ENCODE measurements at places on chromosomes 16 and 17.

DNA sequence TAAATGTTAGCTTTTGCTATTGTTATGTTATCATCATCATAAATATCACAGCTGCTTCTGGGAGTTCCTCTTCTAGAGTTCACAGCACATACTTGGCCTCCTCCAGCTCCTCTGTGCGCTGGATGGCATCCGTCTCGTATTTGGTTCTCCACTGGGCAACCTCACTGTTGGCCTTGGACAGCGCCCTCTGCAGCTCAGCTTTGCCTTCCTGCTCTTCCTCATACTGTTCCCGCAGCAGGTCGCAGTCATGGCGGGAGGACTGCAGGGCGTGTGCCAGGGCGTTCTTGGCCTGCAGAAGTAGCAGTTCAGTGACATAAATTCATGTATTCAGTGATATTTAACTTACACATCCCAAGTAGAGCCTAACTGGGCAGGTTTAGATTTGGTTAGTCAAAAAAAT lies 23.4 kb downstream of the MYH8 start:
- no peaks in the 10 kb centered on the region for H3K27me3 ChIP-seq
- no peaks in the 10 kb centered on the region for H3K36me3 ChIP-seq
- DNase-seq, result peak; percentile 67
- no peak overlapping the region for H3K4me3 ChIP-seq
- H3K27ac ChIP-seq, result no peak overlapping the region

DNA sequence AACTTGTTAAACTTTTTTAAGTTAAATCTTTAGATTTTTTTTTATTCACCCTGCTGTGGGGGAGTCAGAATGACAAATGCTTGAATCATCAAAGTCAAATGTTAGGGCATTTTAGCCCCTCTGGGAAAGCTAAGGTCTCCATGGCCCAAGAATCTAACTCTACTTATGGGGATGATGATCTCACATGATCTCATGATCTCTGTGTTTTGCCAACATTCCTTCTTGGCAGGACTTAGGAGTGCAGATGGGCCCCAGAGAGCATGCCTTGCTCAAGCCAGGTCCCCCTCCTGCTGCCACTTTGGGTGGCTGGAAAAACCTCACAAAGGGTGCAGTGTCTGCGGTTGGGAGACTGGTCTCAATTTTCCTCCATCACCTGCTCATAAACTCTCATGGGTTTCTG lies 108.6 kb downstream of the PRKCB start:
- H3K4me1 ChIP-seq, result peaks cover 6% of the 10 kb centered on the region
- H3K4me3 ChIP-seq, result no peak overlapping the region
- no peak overlapping the region for H3K27ac ChIP-seq
- DNase-seq, result no peak
- no peaks in the 10 kb centered on the region for H3K27me3 ChIP-seq

DNA sequence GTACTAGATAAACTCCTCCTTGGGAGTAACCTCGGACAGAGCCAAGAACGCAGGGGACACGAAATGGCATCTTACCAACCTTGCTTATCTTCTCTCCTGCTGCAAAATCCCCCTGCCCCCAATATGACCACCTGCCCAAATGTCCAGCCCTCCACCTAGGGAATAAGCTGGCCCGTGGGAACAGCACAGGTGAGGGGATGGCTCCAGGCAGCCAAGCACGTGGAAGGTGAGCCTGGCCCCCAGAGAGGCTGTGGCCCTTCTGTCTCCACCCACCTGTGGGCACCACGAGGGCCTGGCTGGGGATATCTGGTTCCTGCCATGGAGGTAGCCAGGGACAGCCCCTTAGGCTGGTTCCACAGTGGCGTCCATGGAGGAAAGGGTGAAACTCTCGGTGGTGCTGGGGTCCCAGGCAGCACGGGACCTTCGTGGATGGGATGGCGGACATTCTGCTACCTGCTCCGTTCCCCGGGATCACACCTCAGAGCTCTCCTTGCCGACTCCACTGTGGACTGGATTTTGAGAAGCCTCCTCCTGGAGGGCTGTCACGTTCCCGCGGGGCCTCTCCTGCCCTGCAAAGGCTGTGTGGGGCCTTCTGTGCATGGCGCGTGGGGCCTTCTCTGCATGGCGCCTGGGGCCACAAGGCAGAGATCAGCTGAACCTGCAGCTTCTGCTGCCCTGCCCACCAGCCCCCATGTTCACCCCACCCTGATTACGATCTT lies 388.5 kb upstream of the TNRC6C start:
- peaks cover 15% of the 10 kb centered on the region for H3K4me1 ChIP-seq
- DNase-seq, result no peak

DNA sequence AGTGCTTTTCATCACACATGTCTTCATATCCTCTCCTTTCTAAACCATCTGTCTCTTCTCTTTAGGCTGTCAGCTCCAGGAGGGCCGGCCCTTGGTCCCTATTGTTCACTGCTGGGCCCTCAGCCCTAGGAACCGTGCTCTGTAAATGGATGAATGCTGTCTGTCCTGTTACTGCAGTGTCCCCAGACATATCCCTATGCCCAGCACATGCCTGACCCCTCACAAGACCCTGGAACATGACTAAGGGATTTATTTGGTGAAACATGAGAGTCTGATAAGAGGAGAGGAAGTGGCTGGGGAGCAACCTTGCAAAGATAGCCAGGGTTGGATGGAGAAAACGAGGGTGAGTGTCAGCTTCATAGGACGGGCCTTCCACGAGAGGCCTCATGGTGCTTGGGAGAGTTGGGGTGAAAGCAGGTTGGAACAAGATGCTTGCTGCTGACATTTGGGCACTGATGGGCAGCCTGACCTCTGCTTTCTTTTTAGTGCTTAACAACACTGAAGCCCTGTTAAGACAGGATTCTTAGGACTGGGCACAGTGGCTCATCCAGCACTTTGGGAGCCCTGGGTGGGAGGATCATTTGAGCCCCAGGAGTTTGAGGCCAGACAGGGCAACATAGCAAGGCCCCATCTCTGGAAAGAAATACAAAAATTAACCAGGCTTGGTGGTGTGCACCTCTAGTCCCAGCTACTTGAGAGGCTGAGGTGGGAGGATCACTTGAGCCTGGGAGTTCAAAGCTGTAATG lies 39.0 kb downstream of the ABCC1 start:
- H3K4me3 ChIP-seq, result no peak overlapping the region
- no peak for DNase-seq
- H3K4me1 ChIP-seq, result peaks cover 22% of the 10 kb centered on the region
- H3K27me3 ChIP-seq, result no peaks in the 10 kb centered on the region

DNA sequence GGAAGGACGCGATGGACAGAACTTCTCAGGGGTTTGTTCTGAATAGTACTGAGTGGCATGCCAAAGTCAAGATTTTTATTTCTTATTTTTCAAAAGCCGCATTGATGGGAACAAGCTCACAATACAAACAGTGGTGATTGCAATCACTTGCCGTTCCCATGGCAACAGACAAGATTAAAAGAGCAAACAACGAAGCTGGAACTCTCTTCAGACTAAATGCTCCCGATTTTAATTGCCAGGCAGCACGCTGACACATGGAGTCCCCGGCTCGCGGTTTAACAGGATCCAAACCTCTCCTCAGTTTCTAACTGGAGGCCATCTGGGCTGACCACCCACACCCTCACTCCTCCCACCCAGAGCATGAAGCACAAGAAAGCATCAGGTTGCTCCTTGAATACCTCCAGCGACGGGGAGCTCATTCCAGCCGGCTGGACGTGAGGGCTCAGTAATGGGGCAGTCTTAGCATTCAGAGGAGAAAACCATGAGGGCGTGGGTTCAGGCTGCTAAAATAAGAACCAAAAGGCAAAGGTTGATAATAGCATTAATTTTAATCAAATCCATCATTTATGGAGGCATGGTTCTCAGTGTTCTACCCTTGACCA lies 41.5 kb downstream of the AIPL1 start:
- no peaks in the 10 kb centered on the region for H3K36me3 ChIP-seq
- peaks cover 5% of the 10 kb centered on the region for H3K4me1 ChIP-seq
- H3K27ac ChIP-seq, result no peak overlapping the region
- H3K4me3 ChIP-seq, result no peak overlapping the region

GRCh38 chr17:20022701-20023100 lies 13.5 kb downstream of the SPECC1 start:
- no peak overlapping the region for H3K4me3 ChIP-seq
- DNase-seq, result no peak
- no peaks in the 10 kb centered on the region for H3K4me1 ChIP-seq

DNA sequence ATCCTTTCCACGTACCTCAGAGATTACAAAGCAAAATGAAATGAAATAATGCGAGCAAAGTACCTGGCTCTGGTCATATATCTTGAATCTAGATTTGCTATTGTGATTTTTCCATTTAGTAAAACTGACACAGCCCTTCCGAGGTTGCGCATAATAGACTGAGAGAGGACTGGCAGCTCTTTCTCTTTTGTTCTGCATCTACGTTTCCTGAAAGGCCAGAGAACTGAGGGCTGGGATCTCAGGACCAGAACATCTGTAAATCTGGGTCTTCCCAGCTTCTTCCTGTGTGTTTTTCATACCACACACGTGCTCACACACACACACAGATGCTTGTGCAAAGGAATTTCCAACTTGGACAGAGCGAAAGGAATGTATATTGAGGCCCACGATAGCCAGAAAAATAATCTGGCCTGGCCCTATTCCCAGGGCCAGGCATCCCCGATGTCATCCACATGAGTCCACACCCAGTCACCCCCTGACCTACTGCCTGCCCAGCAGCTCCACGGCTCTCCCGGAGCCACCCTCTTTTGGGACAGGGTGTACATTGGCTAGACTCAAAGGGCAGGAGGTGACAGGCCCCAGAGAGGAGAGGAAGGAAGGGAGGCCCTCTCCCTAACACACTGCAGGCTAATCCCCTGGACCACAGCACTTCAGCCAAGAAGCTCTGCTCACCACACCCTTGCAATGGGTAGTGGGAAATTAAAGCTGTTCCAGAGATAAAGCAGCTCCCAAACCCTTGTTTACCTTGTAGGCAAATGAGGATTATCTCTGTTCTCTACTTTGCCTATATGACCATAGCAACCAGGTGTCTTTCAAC lies 41.8 kb downstream of the NOL11 start:
- H3K27me3 ChIP-seq, result no peaks in the 10 kb centered on the region
- H3K4me3 ChIP-seq, result no peak overlapping the region

DNA sequence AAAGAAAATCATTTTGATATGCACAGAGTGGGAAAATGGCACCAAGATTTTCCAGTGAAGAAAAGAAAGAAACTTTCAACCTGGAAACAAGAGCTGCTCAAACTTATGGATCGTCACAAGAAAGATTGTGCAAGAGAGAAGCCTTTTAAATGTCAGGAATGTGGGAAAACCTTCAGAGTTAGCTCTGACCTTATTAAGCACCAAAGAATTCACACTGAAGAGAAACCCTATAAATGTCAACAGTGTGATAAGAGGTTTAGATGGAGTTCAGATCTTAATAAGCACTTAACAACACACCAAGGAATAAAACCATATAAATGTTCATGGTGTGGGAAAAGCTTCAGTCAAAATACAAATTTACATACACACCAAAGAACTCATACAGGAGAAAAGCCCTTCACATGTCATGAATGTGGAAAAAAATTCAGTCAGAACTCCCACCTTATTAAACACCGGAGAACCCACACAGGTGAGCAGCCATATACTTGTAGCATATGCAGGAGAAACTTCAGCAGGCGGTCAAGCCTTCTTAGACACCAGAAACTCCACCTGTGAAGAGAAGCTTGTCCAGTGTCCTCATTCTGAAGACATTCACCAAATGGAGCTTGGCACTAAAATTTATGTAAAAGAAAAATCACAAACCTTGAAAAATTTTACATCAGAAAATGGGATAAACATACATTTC lies 12.2 kb downstream of the ZNF75A start:
- no peaks in the 10 kb centered on the region for H3K4me1 ChIP-seq
- peak; percentile 11 for DNase-seq

DNA sequence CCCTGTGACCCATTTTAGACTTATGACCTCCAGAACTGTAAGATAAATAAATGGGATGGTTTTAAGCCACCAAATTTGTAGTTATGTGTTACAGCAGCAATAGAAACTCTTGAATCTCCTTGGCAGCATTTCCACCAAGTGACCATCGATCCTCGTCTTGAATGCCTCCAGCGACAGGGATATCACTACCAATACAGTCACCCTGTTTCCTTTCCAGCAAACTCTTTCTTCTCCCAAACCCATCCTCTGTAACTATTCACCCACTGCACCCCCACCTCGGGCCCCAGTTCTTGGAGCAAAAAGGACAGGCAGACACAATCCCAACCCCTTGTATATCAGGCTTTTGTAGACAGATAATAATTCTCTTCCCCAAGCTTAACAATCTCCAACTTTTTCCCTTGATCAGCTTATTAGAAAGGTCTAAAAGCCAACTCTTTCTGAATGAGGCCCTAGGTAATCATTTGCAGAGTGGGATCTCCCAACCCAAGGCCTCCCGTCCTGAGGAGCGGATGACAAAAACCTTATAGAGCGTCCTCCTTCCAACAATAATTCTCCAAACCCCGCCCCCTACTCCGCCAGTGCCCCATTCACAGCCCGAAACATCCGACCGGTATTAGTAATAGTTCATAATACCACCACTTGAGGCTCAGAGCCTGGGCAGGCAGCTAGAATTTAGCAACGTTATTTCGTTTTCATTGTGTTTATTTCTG lies 14.7 kb upstream of the PLLP start:
- H3K4me3 ChIP-seq, result peak overlapping the region; percentile 56
- peaks cover 6% of the 10 kb centered on the region for H3K4me1 ChIP-seq
- no peak overlapping the region for H3K27ac ChIP-seq

DNA sequence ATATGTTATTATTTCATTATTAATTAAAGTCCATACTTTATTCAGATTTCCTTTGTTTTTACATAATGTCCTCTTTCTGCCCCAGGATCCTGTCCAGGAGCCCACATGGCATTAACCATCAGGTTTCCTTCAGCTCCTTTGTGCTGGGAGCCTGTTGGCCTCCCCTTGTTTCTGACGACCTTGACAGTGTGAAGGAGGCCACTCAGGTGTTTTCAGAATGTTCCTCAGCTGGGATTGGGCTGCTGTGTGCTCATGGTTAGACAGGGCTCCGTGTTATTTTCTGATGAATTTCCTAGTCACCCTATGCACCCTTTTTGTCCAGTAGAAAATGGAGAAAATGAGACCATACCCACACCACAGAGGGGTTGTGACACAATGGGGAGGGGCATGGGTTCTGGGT lies 281.0 kb upstream of the FOXF1 start:
- 0 out of 2 replicates have a peak, but pooled peaks cover 3% of the 10 kb centered on the region for H3K4me1 ChIP-seq
- H3K36me3 ChIP-seq, result no peaks in the 10 kb centered on the region
- H3K4me3 ChIP-seq, result no peak overlapping the region

DNA sequence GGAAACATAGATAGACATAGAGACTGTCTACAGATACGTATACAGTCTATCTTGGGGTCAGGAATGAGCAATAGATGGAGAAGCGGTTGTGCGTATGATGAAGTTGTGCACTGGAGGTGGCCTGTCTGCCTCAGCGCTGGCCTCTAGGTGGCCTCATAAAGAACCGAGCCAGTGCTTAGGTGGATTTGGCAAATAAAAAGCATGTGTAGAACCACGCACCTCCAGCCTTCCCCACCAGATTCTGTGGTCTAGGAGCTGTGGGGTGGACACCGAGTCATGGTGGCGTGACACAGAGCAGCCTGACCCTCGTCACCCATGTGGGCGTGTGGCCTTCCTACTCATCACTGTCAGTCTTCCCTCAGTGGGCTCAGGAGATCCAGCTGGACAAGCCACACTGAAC lies 34.0 kb downstream of the PGS1 start:
- peak overlapping the region; percentile 87 for H3K27ac ChIP-seq
- no peaks in the 10 kb centered on the region for H3K27me3 ChIP-seq
